ENCODE measurements at places on chromosomes 1 and 21.

DNA sequence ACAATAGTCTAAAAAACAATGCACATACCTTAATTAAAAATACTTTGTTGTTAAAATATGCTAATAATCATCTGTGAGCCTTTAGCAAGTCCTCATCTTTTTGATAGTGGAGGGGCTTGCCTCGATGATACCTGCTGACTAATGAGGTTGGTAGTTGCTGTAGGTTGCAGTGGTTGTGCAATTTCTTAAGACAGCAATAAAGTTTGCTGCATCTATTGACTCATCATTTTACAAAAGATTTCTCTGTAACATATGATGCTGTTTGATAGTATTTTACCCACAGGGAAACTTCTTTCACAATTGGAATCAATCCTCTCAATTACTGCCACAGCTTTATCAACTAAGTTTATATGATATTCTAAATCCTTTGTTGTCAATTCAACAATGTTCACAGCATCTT, 7.6 kb downstream of the C1orf87 start:
- no peak for DNase-seq

DNA sequence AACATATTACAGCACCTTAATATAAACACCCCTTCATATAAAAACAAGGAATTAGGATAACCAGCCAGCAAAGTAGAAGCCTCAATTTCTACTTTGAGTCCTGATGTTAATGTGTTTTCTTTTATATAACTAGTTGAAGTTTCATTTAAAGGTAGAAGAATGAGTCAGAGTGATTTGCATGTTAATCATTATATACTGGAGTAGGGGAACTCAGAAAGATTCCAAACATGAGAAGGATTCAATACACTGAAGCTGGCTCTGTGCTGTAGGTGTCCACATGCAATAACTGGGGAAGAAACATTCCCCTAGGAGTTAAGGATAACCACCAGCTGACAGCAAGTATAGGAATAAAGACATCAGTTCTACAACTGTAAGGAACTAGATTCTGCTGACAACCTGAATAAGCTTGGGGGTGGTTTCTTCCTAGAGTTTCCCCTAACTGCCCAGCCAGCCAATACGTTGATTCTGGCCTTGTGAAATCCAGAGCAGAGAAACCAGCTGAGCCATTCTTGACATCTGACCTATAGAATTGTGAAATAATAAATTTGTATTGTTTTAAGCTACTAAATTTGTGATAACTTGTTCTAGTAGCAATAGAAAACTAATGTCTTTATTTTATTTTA, 33.4 kb upstream of the RNPC3 start:
- DNase-seq = no peak

- DNase-seq = no peak
These were observed 134.6 kb upstream of the LRRC7 start for GRCh38 chr1:69433073-69433472.

GRCh38 chr1:171221665-171222591, 26.4 kb upstream of the FMO1 start:
- no peak for DNase-seq

DNA sequence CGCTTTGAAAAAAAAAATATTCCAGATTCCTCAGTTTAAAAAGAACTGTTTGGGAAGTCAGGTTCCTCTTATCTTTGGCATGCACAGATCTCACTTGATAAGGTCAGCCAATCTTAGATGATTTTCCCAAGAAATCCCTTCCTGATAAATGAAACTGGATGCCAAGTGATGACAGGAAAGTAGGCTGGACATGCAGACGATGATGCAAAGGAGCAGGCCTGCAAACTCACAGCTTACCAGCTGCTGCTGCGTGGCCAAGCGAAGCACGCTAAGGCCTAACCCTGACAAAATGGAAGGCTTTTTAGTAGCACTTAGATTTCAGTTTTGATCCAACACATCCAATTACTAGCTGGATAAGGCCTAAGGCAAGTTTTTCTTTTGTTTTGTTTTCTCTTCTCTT, 10.1 kb downstream of the TADA1 start:
- no peak for DNase-seq

DNA sequence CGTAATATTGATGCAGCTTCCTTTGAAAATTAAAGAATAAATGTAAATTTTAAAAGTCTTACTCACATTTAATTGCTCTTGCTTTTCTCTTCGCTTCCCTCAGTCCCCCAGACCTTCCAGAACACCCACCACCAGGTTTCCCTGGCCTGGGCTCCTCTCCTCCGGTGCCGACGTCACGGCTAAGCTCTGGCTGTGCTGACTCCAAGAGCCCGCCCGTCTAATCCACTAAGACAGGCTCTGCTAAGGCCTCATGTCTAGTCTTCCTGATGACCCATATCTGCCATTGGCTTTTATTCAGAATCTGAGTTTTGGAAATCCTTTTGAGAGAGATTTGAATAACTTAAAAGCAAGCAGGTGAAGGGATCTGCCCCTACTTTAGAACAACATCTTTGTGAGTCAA, 53.9 kb upstream of the NADK start:
- no peak for DNase-seq

- DNase-seq = no peak
These were observed 189.1 kb downstream of the KAZN start for GRCh38 chr1:14787604-14788003.

- no peak for DNase-seq
These were observed 510.8 kb downstream of the PTPRC start for GRCh38 chr1:199149591-199149990.

GRCh38 chr1:162985816-162986435, 83.2 kb upstream of the RGS4 start:
- DNase-seq = no peak

DNA sequence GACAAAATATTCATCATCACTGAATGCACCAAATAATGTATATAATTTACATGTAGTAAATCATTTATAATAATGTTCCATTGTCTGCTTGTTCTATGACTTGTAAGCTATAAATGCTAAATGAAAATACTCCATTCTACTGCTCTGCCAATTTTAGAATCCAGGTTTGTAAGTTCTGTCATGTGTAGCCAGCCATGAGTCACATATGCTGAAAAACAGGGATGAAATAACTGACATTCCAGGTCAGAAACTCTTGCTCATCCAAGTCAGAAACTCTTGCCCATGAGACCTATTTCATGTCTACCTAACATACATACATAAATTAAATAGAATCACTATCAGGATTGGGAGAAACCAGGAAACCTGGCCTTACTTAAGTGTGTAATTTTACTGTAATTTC, 95.6 kb downstream of the ASH1L start:
- no peak for DNase-seq

- no peak for DNase-seq
These were observed 162.4 kb downstream of the S1PR1 start for GRCh38 chr1:101399222-101399621.

GRCh38 chr1:207440626-207441025, 13.5 kb upstream of the CR2 start:
- DNase-seq = no peak

DNA sequence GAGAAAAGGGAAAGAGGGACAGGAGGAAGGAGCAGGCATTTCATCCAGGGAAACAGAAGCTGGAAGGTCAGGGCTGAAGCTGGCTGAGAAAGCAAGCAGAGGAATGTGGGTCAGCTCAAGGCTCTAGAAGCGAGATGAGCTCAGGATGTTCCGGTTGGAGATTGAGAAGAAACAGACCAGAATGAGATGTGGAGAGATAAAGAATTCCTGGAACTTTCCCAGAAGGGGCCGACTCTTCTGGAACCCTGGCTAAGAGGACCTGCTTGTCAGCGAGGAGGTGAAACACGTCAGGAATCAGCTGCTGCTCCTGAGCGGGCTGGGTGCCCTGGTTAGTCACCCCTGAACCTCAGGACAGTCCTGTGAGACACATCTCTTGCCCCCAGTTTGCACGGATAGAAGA, 75.9 kb downstream of the HUNK start:
- DNase-seq = no peak

DNA sequence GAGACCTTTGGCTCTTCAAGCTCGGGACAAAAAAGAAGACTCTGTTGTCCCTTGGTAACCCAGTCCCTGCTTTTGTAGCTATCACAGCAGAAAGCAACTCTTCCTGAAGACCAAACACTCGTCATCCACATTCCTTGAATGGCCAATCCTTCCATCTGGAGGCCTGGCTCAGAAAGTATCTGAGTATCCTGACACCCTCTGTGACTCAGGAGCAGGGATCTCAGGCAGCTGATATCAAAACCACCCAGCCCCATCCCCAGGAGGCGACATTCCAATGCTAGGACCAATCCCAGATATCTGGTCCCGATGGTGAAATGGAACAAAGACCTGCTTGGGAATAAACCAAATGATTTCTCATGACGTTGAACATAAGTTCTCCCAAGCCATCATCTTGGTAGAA, 112.5 kb downstream of the TAS1R2 start:
- DNase-seq = no peak

GRCh38 chr1:237239248-237239647, 197.3 kb downstream of the RYR2 start:
- no peak for DNase-seq

GRCh38 chr21:43916076-43916475, 51.1 kb downstream of the AGPAT3 start:
- DNase-seq = no peak

- DNase-seq = no peak
These were observed 30.4 kb upstream of the MAN1C1 start for GRCh38 chr1:25586181-25586588.

DNA sequence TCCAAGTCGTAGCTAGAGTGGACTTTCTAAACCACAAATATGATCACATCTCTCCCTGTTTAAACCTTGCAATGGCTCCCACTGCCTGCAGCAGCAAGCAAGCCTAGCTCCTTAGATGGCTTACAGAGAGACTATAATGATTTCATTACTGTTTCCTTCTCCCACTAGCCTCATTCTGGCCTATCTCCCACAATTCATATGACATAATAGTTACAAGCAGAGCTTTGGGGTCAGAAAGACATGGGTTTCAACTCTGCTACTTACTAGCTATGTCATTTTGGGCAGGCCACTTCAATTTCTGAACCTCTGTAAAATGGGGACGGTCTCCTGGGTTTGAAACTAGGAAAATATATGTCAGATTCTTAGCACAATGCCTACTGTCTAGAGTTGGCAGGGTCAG, 143.3 kb downstream of the TRABD2B start:
- no peak for DNase-seq

- no peak for DNase-seq
These were observed 46.8 kb upstream of the EDEM3 start for GRCh38 chr1:184801503-184801902.

GRCh38 chr21:16534408-16535101, 804.8 kb downstream of the USP25 start:
- peak; percentile 1 for DNase-seq

DNA sequence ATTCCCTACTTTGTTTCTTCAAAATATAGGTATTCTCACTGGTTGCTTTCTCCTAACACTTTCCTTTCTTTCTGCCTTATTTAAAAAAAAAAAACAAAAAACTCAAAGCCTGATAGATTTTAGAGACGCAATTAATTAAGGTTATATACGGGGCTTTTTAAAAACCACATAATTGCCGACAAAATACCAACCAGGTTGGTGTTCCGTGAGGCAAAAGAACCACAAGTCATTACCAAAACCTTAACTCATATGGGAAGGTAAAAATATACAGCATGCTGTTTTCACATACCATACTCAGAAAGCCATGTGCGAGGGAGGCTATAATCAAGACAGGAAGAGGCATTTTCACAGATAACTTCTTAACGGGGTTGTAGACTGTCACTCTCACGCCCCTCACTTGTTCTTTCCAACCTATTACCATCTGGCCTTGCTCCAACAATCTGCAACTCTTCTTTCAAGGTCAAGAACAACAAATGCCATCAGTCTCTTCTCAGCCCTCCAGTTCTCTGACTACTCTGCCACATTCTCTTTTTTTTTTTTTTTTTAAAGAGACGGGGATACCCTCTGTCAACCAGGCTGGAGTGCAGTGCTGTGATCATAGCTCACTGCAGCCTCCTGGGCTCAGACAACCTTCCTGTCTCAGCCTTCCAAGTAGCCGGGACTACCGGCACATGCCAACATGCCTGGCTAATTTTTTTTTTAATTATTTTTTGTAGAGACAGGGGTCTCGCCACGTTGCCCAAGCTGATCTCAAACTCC, 102.6 kb downstream of the APP start:
- DNase-seq = peak; percentile 50

DNA sequence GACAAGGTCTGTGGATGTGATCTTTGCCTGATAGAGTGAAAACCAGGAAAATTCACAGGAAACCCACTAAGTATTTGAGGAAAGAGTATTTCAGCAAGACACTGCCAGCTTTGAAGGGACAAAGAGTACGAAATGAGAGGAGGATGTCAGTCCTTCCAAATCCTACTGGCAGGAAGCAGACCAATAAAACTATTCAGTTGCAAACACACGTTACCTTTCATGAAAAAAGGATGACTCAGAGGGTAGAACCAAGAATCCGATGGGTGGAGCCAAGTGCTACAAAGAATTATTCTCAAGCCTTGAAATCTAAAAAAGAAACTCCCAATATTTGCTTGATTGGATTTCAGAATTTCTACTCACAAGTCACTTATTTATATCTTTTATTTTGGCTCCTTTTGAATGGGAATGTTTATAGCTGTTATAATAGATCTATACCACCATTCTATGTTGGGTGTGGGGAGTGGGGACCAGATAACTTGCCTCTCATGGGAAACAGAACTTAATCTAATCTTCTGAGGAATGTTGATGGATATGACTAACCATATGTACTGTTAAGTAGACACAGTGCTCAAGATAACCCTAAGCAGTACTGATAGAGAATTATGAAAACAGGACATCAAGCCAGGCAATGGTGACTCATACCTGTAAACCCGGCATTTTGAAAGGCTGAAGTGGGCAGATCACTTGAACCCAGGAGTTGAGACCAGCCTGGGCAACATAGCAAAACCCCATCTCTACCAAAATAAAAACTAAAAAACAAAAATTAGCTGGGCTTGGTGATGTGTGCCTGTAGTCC, 19.3 kb upstream of the HEATR1 start:
- DNase-seq = no peak

GRCh38 chr1:160647329-160647720, 481 bp upstream of the SLAMF1 start:
- DNase-seq = no peak

GRCh38 chr1:202462342-202463076, 114.0 kb downstream of the PPP1R12B start:
- DNase-seq = no peak

DNA sequence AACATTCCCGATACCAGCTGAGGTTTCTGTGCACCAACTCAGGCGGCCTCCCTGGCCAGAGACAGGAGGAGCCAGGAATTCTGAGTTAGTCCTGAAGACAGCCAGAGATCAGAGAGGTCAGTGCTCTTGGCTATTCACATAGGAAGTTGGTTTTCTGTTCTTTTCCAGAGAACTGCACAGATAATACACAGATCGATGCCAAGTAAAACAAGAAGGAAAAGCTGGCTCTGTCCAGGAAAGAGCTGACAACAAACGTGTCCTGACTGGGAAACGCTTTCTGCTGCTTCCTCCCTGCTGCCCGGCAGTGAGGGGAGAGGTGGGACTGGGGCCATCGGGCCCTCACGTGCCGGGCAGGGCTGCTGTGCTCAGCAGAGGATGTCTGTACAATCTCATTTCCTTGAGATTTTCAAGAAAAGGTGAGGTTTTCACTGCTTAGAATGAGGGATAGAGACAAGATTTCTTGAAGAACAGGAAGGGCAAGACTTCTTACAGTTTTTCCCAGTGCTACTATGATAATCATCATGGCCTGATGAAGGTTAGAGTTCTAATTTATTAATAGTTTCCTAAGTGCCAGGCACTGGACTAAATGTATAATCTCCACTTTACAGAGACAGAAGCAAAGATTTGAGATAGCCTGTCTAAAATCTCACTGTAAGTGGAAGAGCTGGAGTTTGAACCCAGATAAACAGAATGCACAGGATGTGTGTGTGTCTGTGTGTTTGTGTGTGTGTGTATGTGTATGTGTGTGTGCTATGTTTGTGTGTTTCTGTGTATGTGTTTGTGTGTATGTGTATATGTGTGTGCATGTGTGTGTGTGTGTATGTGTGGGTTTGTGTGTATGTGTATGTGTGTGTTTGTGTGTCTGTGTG, 211.0 kb upstream of the RAB4A start:
- DNase-seq = no peak

All from NCI-H2171 treated with DMSO at 0.1 percent for 48 hours (cell line).